ENCODE measurements at places on chromosomes 1 and 21. TPM values are rescaled to one million over a fixed set of nuclear protein-coding genes. Genes with fewer than 3 reads are reported as not detected.

The LENEP gene
- total RNA-seq, result not detected

The KCNK2 gene
- not detected for total RNA-seq

The TCHHL1 gene
- not detected for total RNA-seq

The AQP10 gene
- total RNA-seq, result not detected

The NBPF10 gene
- 0.78 TPM for total RNA-seq

The PODN gene
- not detected for total RNA-seq
